Activated naive CD4-positive, alpha-beta T cell treated with anti-CD3 and anti-CD28 coated beads, Interleukin-2, amount 50 U/mL, for 72 hours (primary cell): ENCODE measurements at places on chromosomes 4 and X. TPM values are rescaled to one million over a fixed set of nuclear protein-coding genes. Genes with fewer than 3 reads are reported as not detected.

The GABRQ gene
- total RNA-seq = not detected

- no peak for DNase-seq
These were observed 31.0 kb downstream of the AFAP1 start for GRCh38 chr4:7908668-7909067.

The PWWP3B gene
- total RNA-seq = not detected

The XK gene
- 0.04 TPM for total RNA-seq

The VSIG4 gene
- total RNA-seq = 0.57 TPM

DNA sequence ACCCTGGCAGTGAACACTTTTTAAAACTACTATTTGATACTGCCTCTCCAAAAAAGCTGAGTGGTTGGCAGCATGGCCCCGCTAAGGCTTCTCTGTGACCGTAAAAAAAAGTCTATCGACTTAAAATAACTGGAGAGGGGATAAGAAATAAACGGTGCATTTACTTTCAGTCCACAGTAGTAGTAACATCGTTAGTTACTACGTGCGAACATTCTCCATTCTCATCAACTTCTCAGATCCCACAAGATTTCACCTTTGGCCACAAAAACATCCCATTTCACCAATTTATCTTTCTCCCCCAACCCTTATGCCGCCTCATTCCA is 524 bp upstream of the EXOSC9 start:
- no peak for DNase-seq

GRCh38 chr4:41655177-41655576 is 93.3 kb downstream of the PHOX2B start:
- DNase-seq = no peak

DNA sequence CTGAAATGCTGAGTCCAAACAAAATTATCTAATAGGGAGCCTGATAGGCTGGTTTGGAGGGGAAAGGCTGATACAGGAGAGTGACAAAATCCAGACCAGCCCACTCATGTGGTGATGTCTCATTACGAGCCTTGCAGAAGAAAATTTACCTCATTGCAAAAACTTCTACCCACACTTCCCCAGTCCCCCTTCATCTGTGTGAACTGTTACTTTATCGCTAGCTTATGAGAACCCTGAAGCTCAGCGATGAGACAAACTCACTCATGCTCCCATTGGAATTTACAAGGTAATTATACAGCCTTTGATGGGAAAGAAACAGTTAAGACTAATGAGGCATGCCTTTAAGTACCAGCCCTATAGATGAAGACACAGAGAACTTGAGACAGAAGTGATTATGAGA is 76.1 kb downstream of the ARHGAP6 start:
- no peak for DNase-seq

GRCh38 chr4:40380647-40381046 is 45.5 kb downstream of the CHRNA9 start:
- DNase-seq = no peak

DNA sequence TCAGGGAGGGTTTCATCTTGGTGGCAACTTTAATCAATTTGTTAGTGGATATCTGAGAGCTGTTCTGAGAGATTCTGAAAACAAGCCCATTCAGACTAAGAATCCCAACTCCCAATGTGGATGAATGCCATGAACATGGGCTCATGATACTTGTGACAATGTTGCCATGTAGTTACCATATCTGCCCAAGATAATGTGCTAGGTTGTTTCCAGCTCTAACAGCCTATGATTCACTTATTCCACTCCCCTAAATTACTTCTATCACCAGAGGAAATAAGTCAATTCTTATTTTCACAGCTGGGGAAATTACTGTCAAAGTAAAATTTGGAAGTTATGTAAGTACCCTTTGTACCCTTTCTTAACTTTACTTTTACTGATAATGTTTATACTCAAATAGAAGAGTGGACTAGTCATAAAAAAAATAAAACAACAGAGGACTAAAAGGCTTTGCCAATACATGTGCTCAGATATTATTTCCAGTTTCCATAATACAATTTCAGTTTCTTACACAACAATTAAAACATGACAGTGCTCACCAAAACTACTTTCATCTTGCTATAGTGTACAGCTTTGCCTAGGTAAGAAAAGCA is 1101.7 kb upstream of the INTU start:
- no peak for DNase-seq

- DNase-seq = no peak
These were observed 93.3 kb upstream of the PDE5A start for GRCh38 chr4:119721878-119722277.

DNA sequence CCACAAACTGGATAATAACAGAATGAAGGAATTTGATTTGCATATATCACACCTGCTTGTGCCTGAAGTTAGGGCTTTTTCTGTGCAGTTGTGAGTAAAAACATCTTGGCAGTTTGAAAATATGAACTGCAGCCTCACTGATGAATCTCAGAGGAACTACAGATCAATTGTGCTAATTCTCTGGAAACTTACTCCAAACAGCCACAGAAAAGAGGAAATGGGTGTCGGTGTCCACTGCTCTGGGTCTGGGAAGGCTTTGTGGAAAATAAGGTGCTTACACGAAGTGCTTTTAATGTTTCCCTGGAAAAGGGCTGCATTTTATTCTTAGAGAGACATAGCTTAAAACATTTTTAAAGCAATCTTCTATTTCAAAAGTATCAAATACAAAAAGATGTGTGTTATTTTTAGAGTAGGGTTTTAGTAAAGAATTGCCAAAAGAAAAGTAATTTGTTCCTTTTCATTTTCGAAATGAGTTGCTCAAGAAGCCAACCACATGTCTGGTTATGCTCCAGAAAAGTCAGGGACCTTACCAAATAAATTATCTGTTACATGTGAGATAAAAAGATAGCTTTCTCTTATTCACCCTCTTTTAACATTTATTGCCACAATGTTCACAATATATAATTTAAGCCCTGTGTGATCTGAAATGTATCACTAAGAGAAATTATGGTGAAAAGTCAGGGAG is 240.1 kb downstream of the FRAS1 start:
- no peak for DNase-seq

DNA sequence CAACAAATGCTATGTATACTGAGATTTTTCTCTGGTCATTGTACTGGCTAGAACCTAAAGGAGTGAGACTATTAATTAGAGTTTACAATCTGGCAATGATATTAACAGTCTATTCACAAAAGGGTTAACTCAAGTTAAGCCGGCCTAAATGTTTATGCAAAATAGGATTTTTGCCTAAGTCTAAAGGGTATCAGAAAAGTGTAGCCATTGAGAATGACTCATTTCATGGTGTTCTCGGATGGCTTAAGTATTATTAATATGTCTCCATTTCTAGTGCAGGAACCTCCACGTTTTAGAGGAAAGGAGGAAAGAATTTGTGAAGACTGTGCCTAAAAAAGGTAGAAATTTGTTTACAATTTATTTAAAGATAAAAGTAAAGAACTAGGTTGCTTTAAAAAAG is 29.8 kb downstream of the DYNLT3 start:
- no peak for DNase-seq

The DTHD1 gene
- 3.6 TPM for total RNA-seq

The CDX4 gene
- not detected for total RNA-seq

DNA sequence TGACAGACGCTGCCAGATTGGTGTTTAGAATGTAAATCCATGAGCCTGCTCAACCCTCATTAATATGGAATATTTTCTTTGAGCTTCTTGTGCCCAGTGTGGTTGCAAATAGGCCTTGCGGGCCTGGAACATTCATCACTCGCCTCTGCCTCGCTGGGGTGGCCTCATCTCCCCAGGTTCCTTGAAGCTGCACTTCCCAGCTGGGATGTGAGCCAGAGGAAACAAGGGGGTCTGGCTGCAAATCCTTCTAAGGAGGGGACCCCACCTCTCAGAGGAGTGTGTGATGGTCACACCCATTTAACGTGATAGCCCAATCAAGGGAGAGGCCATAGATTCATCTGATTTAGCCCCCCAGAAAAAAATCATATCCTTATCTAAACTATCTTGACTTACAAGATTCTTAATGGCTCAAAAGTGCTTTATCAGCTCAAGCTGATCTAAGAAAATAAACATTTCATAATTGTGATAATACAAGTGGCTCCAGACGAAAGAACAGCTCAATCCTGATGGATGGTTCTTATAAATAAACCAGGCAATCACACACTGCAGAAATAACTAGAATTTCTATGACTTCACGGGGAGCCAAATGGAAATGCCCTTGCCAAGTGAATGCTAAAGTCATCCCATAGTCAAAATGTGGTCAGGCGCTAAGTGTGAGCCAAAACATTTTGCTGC is 189.9 kb downstream of the PTTG2 start:
- no peak for DNase-seq

GRCh38 chr4:83723609-83724008 is 187.7 kb downstream of the GPAT3 start:
- DNase-seq = no peak

DNA sequence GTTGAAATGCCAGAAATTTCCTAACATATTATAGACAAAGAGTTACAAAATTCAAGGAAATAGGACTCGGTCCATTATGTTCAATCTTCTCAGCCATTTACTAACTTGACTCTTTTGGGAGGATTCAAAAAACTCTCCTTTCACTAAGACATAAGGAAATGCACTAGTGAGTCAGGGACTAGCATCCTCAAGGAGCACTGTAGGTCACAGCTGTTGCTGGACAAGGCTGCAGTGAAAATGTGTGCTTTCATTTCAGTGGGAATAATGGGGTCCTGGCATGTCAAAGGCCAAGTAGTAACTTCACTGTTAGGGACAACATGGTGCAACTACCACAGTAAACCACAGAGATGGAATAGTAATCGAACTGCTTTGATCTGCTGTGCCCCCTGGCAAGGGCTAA is 56.9 kb upstream of the ABCG2 start:
- no peak for DNase-seq

- DNase-seq = no peak
These were observed 267.5 kb upstream of the AGTR2 start for GRCh38 chrX:115902995-115903394.

DNA sequence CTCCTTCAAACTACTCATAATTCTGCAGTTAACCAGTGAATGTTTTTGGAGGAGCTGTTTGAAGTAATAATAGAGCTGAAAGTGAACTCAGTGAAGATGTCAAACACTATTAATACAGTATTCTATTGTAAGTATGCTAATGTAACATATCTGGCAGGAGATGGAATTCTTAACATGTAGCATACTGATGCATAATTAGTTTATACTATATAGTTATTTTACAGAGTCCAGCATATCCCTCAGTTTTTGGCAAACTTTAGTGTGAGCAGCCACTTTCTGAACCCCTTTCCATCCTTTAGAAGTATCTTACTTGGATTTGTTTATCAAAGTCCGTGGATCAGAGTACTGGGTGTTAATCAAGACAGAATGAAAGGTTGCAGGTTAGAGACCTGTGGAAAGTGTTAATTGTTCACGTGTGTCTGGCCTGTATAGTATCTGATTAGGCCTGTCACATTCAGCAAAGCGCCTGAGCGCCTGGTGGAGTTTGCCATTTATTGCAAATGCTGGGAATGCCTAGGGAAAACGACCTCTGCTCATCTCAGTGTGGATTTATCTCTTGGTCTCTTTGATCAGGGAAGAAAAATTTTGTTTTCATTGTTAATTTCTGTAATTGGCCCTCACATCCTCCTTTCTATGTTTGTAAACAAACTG is 251.7 kb upstream of the MAD2L1 start:
- DNase-seq = no peak

The NLRP2B gene
- not detected for total RNA-seq

DNA sequence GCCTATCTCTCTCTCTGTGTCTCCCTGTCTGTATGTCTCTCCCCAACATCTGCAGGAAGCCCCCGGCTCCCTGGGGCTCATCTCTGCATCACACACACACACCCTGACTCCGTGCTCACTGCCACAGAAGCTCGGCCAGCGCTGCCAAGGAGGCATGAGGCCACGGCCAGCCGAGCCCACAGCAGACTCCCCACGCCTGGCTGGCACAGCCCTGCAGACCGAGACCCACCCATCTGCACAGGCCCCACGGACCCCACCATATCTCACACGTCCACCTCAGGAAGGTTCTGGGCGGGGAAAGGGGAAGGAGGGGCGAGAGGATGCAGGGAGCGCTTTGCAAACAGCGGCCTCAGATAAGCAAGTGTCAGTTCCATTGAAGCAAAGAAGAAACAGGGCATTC is 28.5 kb upstream of the SLC25A6 start:
- no peak for DNase-seq

GRCh38 chr4:141565379-141566089 is 70.8 kb upstream of the IL15 start:
- no peak for DNase-seq

DNA sequence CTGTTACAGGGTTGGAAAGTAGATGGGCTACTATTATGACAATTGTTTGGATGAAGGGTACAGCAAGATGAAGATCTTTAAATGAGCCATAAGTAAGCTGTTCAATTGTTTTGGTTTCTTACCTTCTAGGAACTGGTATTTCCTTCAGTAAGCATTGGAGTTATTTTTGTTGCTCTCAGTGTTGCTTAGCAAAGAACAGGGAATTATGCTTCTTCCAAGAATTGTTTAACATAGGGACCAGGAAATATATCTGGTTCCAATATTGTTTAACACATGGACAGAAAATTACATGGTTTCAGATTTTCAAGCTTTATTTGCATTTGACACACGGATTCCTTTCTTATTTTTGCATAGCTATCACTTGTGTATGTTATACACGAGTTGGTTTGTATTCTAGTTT is 1999.0 kb downstream of the ARAP2 start:
- DNase-seq = no peak

The KDR gene
- not detected for total RNA-seq

GRCh38 chrX:95441836-95442235 is 1242.8 kb upstream of the DIAPH2 start:
- DNase-seq = no peak

The ZMAT1 gene
- 5.1 TPM for total RNA-seq

The MUC7 gene
- not detected for total RNA-seq

- no peak for DNase-seq
These were observed 48.3 kb downstream of the STBD1 start for GRCh38 chr4:76354517-76355473.

- no peak for DNase-seq
These were observed 127.0 kb downstream of the PCDH7 start for GRCh38 chr4:30847167-30847566.
